Mucosa of gallbladder (tissue), 1 donor: ENCODE measurements at places on chromosomes 4 and X. TPM values are rescaled to one million over a fixed set of nuclear protein-coding genes. Genes with fewer than 3 reads are reported as not detected.

GRCh38 chr4:136277741-136278140, 1254.6 kb downstream of the PCDH18 start:
- DNase-seq = no peak

- DNase-seq = no peak
These were observed 66.6 kb upstream of the HELT start for GRCh38 chr4:184951668-184952160.

- peak; percentile 70 for DNase-seq
These were observed 65.8 kb downstream of the RASGEF1B start for GRCh38 chr4:81405900-81406401.

DNA sequence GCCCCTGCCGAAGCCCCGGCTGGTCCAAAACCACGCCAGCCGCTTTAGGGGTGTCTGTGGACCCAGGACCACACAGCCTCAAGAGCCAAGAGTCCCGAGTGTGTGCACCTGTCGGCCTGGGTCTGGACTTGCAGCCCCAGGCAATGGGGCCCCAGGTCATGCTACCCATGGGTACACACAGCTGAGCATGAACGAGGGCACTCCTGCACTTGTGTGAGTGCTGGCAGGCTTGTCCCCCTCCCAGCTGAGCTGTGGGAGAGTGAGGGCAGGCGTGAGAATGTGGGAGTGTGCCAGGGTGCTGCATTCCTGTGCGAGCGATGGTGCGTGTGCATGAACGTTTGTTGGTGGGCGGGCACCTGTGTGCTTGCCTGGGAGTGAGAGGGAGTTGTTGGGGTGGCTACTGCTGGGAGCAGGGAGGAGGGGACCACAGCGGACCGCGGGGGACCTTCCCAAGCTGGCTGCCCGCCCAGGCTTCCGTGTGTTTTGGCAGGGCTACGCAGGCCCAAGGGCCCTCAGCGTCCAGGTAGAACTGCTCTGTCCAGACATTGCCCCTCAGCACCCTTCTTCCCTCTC, 30.8 kb downstream of the BLOC1S4 start:
- DNase-seq = peak; percentile 71

DNA sequence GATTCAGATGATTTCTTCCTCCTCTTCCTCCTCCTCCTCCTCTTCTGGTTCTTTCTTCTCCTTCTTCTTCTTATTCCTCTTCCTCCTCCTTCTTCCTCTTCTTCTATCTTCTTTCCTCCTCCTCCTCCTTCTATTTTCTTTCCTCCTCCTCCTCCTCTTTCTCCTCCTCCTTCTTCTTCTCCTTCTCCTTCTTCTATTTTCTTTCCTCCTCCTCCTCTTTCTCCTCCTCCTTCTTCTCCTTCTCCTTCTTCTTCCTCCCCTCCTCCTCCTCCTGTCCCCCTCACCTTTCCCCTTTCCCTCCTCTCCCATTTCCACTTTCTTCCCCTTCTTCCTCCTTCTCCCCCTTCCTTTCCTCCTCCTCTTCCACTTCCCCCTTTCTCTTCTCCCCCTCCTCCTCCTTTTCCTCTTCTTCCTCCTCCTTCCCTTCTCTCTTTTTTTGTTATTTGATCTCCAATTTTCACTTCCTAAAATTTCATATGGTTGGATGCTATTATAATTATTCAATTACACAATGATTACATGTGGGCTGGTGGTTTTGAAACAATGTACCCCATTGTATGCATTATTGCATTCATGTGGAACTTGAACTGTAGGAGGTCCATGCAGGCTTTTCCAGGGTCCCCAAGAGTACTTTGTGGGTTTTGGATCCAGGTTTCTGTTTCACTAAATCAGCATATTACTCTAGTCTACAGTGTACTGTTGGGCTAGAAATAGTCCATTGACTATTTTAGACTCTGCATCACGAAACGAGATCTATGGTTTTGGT, 68.1 kb downstream of the SORBS2 start:
- no peak for DNase-seq

GRCh38 chrX:47902161-47902560, 65.5 kb downstream of the ZNF81 start:
- DNase-seq = no peak

GRCh38 chrX:54808109-54808604, 612 bp downstream of the MAGED2 start:
- DNase-seq = peak; percentile 51

- DNase-seq = no peak
These were observed 632.3 kb downstream of the PDHA2 start for GRCh38 chr4:96471956-96472867.

GRCh38 chr4:65670331-65671031, at the start of gene EPHA5:
Gene EPHA5, minus strand, starts transcription at chr4:65670489. Its CDS starts 747 bp downstream, at chr4:65669742.
- DNase-seq = peak; percentile 44

Gene MAGEA10
- total RNA-seq = not detected

Gene TMPRSS11F
- not detected for total RNA-seq
